ENCODE measurements at places on chromosomes 4 and X. TPM values are rescaled to one million over a fixed set of nuclear protein-coding genes. Genes with fewer than 3 reads are reported as not detected.

DNA sequence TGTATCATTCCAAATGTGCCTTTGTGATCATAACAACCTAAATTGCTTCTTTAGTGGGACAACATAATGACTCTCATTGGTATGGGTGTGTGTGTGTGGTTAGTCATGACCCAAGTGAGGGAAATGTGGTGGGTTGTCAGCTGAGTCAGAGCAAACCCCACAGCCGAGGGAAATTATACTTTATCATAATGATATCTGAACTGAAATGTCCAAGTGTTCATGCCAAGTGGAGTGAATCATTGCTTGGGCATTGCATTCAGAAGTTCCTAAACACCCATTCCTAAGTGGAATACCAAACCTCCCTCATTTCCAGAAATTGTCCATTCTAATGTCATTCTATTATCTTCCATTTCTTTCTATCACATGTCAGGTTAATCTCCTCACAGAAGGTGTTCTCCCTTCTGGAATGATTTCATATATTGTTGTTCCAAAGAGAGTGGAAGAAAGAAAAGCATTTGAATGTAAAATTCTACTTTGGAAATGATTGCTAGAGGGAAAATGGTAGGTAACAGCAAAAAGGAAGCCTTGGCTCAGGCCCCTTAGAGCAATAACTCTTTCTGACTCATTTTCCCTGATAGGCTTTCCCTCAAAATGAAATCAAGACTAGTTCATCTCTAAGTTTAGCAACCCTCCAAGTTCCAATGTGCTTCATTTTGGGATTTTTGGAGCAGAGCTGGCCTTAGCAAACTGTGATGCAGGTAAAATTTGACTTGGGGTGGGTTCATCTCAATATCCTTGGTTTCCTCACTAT, 230.7 kb upstream of the KCNIP4 start:
- DNase-seq = peak; percentile 95

- DNase-seq = no peak
Observed at GRCh38 chrX:147779173-147779572, 132.5 kb upstream of the FMR1 start.

Gene PCSK1N
- total RNA-seq = 16.5 TPM

Gene SPATA4
- total RNA-seq = 0.19 TPM

Gene IRAK1
- 192 TPM for total RNA-seq

GRCh38 chr4:16262188-16262587, 35.9 kb upstream of the TAPT1 start:
- DNase-seq = no peak

DNA sequence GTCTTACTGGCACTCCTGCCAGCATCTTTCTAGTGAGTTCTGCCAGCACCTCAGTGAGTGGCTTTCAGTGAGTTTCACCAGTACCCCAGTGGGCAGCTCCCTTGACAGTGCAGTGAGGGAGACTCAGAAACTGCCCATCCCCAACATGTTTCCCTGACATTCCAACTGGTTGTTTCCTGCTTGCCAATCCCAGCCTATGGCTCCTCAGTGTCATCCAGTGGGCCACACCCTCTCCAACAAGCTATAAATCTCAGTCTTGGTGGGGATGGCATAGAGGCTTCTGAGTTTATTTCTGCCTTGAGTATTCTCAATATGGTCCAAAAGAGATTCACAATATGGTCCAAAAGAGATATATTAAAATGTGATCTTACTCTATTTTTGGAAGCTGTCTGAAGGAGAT, 461.2 kb upstream of the NR3C2 start:
- no peak for DNase-seq

- DNase-seq = peak; percentile 44
Observed at GRCh38 chrX:110180928-110181310, 137.0 kb downstream of the AMMECR1 start.

- DNase-seq = no peak
Observed at GRCh38 chrX:133747196-133747595, 238.2 kb downstream of the GPC3 start.

DNA sequence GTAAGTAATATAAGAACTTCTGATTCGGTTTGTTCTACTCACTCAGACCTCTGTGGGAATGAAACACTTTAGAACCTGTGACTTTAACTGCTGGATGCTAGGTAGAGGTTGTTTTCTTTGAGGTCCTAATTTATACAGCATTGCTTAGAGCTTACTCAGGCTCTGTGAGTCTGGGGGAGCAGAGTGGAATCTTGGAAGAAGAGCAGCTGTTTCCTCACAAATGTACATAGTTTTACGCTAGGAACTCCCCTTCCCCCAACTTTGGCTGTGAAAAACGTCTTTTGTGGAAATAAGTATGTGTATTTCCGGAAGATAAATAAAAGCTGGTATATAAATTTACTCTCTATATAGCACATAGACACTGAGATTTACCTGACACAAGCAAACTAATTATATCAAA, 141.4 kb downstream of the NAA11 start:
- no peak for DNase-seq

Measured in A172 (cell line).